ENCODE measurements at places on chromosomes 4 and X.

GRCh38 chr4:60605646-60606354, 594.3 kb upstream of the ADGRL3 start:
- peak; percentile 29 for DNase-seq

- DNase-seq, result peak; percentile 71
Measured at GRCh38 chr4:168631241-168632162, 134.7 kb downstream of the PALLD start.

DNA sequence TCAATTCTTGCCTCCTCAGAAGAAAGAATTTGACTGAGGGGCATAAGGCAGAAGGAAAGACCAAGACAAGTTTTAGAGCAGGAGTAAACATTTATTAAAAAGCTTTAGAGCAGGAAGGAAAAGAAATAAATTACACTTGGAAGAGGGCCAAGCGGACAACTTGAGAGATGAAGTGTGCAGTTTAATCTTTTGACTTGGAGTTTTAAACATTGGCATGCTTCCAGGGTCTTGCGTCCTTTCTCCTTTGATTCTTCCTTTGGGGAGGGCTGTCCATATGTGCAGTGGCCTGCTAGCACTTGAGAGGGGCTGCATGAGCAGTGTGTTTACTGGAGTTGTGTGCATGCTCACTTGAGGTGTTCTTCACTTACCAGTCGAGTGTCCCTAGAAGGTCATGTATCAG, 275.8 kb upstream of the IL1RAPL1 start:
- no peak for DNase-seq

DNA sequence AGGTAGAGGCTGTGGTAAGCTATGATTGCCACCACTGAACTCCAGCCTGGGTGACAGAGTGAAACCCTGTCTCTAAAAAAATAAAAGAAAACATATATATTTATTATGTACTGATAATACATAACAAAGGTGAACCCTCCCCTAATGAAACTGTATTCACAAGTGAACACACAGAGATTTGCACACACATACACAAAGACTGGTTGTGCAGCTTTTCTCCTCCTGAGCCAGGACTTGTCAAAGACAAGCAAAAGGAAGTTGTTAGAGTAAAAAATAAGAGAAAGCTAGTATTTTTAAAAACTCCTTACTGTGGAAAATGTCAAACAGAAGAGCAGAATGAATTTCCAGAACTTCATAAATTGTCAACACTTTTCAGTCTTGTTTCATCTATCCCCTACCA, 1.5 kb upstream of the GRSF1 start:
- no peak for DNase-seq
